Activated T-cell treated with anti-CD3 and anti-CD28 coated beads for 48 hours (primary cell): ENCODE measurements at places on chromosomes 16 and 17.

- no peak for DNase-seq
Observed at GRCh38 chr17:28427371-28427770, 21.4 kb upstream of the SLC46A1 start.

GRCh38 chr17:64092952-64093451 is 36.9 kb downstream of the ERN1 start:
- no peak for DNase-seq

DNA sequence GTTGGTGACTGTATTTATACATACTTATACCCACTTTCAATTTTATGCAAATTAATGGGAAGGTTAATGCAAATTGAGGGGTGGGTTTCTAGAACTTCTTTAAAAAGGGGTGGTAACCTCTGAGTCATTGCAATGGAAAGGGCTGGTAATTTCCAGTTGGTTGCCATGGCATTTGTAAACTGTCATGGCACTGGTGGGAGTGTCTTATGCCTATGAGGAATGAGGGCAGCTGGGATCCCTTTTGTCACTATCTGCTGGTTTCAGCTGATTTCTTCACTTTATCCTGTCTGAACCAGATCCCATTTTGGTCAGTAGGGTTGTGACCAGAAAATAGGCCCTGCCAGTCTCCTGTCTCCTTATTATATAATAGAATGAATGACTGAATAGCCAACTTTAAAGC is 1006.7 kb upstream of the GOT2 start:
- no peak for DNase-seq

DNA sequence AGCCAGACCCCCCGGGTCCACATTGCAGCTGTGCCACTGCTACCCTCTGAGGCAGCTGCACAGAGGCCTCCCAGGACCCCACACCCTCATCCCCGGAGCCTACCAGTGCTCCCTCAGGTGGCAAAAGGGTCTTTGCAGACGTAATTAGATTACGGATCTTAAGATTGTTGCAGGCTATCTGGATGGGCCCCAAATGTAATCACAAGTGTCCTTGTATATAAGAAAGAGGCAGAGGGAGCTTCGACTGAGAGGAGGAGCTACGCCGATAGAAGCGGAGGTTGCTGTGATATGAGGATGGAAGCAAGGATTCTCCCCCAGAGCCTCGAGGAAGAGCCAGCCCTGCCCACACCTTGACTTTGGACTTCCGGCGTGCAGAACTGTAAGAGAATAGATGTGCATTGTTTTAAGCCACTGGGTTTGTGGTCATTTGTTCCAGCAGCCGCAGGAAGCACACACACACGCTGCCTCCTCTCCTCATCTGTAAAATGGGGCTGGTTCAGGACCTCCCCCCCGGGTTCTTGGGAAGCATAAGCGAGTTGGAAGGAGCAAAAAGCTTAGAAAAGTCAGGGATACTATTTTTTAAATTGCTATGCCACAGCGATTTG is 10.5 kb upstream of the RAI1 start:
- DNase-seq: no peak

DNA sequence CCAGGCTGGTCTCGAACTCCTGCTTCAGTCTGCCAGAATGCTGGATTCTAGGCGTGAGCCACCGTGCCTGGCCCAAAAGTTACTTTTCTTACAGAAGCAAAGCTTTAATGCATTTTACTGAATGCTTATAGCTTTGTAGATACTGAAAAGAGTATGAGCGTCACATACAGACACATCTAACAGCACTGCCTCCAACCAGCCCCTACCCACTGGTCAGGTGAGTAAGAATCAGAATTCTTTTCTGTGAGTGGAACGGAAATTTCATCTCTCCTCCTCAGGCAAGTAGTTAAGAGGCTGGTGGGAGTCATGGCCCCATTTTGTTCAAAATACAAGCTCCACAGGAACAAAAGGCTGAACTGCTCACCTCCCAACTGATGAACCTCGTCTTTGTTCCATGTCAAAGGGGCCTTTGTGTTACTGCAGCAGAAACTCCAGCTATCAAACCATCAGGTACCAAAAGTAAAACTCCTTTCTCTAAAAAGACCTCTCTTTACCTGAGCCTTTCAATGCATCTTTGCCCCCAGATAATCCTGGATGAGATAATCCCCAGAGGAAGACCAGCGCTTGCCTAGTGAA is 92.4 kb upstream of the RPH3AL start:
- DNase-seq: no peak

DNA sequence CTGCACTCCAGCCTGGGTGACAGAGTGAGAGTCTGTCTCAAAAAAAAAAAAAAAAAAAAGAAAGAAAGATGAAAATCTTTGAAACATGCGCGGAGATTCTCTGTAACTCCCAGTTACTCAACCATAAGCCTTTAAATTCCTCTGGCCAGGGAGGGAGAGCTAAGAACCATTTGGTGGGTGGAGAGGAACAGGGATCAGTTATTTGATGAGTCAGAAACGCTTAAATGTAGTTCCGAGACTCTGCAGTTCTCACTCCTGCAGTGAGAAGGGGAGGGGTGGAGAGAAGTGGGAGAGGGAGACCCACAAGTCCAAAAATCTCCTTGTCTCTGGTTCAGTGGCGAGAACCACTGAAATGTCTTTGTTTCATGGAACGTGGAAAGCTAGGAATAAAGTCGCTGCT is 266.7 kb downstream of the SOX9 start:
- DNase-seq: no peak

GRCh38 chr16:64167936-64168335 is 953.9 kb downstream of the CDH11 start:
- no peak for DNase-seq

DNA sequence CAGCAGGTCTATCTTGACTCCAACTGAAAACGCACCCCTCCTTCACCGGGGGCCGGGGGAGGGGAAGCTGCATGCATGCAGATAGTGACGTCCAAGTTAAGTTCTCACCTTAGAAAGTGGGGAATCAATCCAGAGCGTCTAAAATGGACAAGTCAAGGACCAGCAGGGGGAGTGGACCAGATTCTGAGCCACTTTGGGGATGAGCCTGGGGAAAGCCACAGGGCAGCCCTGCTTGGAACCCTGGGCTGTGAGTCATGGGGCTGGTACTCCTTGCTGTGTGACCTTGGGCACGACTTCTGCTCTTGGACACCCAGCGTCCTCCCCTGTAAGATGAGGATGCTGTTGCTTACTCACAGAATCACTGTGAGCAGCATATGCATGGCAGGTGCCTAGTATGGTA is 9.1 kb downstream of the TNFRSF13B start:
- DNase-seq: no peak

- DNase-seq: no peak
Observed at GRCh38 chr17:15466131-15466530, 1.3 kb downstream of the CDRT4 start.

- no peak for DNase-seq
Observed at GRCh38 chr16:69324013-69324531, 6.3 kb downstream of the PDF start.

- DNase-seq: no peak
Observed at GRCh38 chr17:59223813-59224212, 3.5 kb downstream of the GDPD1 start.
